ENCODE measurements at places on chromosomes 4 and X. TPM values are rescaled to one million over a fixed set of nuclear protein-coding genes. Genes with fewer than 3 reads are reported as not detected.

- no peak for DNase-seq
These were observed 91.1 kb upstream of the ANKRD50 start for GRCh38 chr4:124803641-124804040.

DNA sequence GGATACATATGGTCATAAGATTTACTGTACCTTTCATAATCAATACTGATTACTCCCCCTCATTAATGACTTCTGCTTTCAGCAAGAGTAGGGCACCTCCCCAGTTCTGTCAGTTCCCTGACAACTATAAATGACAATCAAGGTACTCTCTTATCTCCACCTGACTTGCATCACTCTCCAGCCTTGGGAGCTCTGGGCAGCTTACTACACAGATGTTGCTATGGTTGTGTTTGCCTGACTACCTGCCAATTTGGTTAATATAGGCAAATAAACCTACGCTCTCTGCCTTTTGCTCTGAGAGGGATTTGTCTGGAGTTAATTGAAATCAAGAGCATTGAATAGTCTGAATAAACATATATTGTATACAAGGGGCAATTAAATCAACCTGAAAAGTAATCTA, 22.8 kb upstream of the MAP7D3 start:
- no peak for DNase-seq

DNA sequence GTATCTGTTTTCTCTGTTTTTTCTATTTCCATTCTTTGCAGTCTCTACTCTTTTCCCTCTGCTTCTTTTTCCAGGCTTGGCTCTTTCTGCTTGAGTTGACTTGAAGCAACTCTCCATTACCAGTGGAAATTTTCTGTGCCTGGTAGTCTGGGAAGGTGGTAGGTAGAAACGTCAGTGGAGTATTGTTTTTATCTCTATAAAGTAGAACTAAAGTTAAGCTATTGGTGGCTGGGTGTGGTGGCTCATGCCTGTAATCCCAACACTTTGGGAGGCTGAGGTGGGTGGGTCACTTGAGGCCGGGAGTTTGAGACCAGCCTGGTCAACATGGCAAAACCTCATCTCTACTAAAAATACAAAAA, 438.1 kb upstream of the AR start:
- no peak for DNase-seq

DNA sequence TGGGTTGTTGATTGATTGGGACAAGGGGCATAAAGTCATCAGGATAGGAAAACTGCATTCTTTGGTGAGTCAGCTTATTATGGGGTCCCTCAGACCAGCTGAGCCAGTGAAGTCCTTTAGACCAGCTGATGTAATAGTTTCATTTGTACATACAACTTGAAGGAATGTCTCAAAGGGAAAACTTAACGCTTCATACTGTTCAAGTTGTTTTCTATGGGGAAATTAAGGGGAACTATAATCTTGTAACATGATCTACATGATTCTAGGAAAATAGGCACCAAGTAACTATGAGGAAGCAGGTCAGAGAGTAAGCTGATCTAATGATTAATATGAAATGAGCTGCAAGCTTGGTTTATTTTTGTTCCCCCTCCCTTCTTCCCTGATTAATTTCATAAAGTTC, 175.1 kb upstream of the GRID2 start:
- no peak for DNase-seq

- no peak for DNase-seq
These were observed 30.9 kb downstream of the MCUB start for GRCh38 chr4:109590905-109591304.

GRCh38 chrX:111123606-111124179, 27.7 kb downstream of the PAK3 start:
- no peak for DNase-seq

DNA sequence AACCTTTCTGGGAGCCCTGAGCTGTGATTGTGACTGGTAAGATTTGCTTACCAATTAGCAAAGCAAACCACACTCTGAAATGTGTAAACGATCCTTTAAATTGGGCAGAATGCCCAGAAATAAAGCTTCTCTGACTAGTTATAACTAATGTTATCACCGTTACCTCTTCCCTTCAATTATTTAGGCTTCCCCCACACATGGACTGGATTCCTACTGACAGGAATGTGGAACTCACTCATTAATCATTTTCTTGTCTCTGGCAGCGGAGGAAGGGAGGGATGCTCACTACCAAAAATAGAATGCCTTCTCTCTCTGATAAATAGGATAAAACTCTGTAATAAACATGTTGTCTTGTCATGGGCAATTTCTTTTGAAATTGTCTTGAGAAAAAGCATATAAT, 25.3 kb upstream of the NWD2 start:
- no peak for DNase-seq

GRCh38 chr4:146235654-146236177, 21.4 kb downstream of the REELD1 start:
- no peak for DNase-seq

DNA sequence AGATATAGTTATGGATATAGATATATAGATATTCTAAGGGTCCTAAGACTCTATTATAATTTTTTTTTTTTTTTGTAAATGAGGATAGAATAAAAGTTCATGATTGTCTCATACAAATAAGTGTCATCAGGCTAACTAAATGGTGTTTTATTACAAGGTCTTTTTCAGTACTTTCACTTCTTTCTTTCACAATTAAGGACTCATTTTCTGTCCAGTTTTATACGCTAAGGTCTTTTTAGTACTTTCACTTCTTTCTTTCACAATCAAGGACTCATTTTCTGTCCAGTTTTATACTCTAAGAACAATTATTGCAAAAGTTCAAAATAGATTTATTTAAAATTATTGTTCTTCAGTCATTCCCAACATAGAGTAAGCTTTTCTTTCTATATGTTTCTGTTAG, 32.7 kb downstream of the RUFY3 start:
- no peak for DNase-seq

- DNase-seq, result peak; percentile 44
These were observed 53.3 kb downstream of the JADE1 start for GRCh38 chr4:128862608-128863311.

- DNase-seq, result no peak
These were observed 449.8 kb downstream of the INPP4B start for GRCh38 chr4:142396279-142396678.

GRCh38 chr4:3331511-3332394, 38.9 kb downstream of the RGS12 start:
- no peak for DNase-seq

DNA sequence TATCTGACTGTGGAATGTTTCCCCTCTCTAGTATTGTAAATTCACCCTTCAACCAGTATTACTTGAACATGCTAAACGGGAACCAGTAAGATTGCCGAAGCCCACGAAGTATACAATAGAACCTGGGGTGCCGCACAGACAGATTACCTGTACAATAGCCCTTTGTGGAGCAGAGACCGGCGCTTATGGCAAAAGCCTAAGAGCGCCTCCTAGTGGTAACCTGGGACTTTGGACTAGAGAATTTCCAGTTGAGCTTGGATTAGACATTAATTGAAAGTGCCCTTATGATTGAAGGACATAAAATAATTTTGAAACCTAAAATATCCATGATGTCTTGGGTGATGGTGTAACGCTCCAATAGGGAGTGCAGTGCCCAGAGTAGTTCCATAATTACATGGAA, 14.1 kb downstream of the ZNF157 start:
- DNase-seq, result peak; percentile 74

GRCh38 chr4:93263166-93263565, 565.4 kb upstream of the ATOH1 start:
- no peak for DNase-seq

GRCh38 chr4:68589790-68590189, 13.7 kb upstream of the UGT2B17 start:
- no peak for DNase-seq

DNA sequence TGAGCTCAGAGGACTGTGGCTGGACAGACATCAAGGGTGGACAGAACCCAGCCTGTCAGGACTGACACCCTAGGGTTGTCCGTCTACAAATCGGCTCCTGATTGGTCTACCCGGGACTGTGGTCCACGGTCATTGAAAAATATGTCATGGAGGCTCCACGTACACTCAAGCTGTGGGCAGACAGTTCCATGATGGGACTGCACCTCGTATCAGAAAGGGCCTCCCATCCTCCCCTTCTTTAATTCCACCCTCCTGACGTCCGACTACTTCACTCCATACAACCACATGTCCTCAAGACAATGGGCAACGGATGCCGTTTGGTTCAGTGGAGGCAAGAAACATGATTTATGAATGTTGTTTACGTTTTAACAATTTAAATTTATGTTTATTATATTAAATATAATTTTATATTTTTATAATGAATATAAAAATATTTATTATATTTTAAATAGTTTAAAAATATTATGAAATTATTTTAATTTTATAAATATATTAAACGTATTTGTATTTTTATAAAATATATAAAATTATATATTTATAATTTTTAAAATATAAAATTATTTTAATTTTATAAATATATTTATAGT, 58.0 kb upstream of the SHOX start:
- DNase-seq, result no peak

- DNase-seq, result no peak
These were observed 3.5 kb downstream of the RAB9B start for GRCh38 chrX:103828529-103828928.

DNA sequence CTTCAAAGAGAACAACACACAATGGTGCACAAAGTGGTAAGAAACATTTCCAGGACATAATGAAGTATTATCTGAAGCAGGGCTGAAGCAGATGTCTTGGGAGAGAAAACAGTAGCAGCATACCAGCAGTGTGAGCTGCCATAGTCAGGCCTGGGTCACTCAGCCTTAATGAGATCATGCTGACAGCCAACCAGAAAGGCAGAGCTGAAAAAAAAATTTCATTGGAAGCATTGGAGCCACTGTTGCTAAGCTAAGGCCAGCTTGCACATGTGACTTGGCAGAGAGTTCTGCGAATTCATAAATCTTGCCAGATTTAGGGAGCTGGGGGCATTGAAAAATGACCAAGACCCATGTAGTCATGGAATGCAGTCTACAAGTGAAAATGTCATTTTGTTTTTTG, 444.0 kb upstream of the PITX2 start:
- DNase-seq, result no peak

GRCh38 chrX:15653961-15654360, 10.6 kb downstream of the CLTRN start:
- no peak for DNase-seq

DNA sequence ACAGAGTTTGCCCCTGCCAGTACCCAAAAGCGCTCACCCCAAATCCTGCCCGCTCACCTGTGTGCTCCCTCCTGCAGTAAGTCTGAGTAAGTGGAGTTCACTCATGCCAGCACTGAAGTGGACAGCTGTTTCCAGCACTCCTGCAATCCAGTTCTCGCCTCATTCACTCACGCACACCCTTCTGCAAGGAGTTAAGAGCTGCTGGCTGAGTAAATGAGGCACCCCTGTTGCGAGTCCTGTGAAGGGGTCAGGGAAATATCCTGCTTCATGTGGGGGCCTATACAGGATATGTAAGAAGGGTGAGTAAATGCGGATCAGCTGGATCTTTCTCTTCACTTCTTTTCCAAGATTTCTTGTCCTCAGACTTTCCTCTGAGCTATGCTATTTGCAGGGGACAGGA, 23.5 kb downstream of the CXCL8 start:
- no peak for DNase-seq

DNA sequence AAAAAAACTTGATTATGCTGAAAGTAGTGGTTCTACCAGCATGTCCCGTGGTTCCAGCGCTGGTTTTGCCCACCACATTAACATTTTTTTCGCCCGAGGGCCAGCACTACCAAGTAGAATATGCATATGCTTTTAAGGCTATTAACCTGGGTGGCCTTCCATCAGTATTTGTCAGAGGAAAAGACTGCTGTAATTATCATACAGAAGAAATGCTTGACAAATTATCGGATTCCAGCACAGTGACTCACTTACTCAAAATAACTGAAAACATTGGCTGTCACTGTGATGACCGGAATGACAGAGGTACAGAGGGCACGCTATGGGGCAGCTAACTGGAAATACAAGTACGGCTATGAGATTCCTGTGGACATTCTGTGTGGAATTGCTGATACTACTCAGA, 34.6 kb downstream of the PRPS2 start:
- DNase-seq, result no peak

DNA sequence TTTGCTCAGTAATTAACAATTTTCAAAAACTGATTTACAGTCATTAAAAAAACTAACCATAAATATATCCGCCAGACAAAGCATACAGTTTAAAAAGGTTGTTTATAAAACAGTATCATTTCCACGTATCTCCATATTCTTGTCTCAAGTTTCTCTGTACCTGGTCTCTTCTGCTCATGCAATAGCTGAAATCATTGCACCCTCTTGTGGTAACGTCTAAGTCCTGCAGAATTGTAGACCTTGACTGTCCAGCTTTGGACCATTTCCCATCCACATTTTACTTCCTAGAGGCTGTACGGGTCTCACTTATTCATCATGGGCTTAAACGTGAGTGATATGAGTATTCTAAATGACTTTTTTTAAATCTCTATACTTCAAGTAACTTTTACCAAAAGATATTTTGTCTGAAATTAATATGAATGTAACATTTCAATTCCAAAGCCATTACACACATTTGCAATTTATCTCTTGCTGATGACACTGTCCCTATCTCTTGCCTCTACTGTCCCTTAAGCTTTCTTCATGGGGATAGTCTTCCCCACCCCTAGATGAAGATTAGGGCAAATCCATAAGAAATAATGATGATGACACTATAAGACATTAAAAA, 118.5 kb downstream of the BTC start:
- no peak for DNase-seq

GRCh38 chr4:152374606-152375285, 161.1 kb downstream of the FBXW7 start:
- DNase-seq, result no peak

- DNase-seq, result no peak
These were observed 39.2 kb upstream of the UGT2B7 start for GRCh38 chr4:69056921-69057550.

DNA sequence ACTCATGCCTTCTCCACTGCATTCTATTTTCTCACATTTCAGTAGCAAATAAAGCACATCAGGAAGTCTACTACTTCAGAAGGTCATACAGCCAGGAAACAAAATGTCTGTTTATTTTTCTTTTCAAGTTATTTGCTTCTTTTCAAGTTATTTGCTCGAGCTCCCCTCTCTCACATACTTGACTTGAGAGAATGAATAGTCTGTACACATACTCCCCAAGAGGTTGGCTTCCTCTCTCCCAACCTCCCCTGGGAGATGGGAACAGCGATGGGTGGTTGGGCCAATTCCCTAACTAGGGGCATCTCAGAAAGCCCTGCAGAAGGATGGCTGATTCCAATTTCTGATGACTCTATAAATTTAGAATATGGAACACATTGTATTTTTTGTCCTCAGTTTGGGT, 64.7 kb upstream of the PTPN13 start:
- DNase-seq, result no peak

GRCh38 chrX:149568701-149569296, 18.5 kb downstream of the MAGEA9B start:
- DNase-seq, result no peak

The USP26 gene
- total RNA-seq, result not detected

The TCEAL6 gene
- total RNA-seq, result not detected

The ZNF157 gene
- 0.40 TPM for total RNA-seq

The TMA16 gene
- 76.3 TPM for total RNA-seq

The HS6ST2 gene
- total RNA-seq, result 1.4 TPM

The TLR10 gene
- 0.13 TPM for total RNA-seq

The RNF150 gene
- total RNA-seq, result not detected

The ATP2B3 gene
- total RNA-seq, result not detected

The SLC7A11 gene
- 1.0 TPM for total RNA-seq

The TAB3 gene
- total RNA-seq, result 18.1 TPM

The ASB12 gene
- not detected for total RNA-seq

The FSTL5 gene
- total RNA-seq, result not detected

The CYBB gene
- 1.2 TPM for total RNA-seq

The UGT2B15 gene
- total RNA-seq, result 0.18 TPM

The TEX13B gene
- not detected for total RNA-seq

The MID2 gene
- total RNA-seq, result 14.3 TPM

The HPSE gene
- 4.2 TPM for total RNA-seq

The RBM46 gene
- not detected for total RNA-seq
